ENCODE measurements at places on chromosomes 13 and 19. TPM values are rescaled to one million over a fixed set of nuclear protein-coding genes. Genes with fewer than 3 reads are reported as not detected.

Gene TMEM259
- total RNA-seq = 181 TPM

Gene GPC6
- total RNA-seq = not detected

Gene SELENOV
- total RNA-seq = not detected

Gene CPB2
- not detected for total RNA-seq

Gene TPTE2
- 0.18 TPM for total RNA-seq

Gene PALM3
- not detected for total RNA-seq

Gene FAM83E
- 2.6 TPM for total RNA-seq

Gene ZNF682
- 4.8 TPM for total RNA-seq

Gene ZNF780A
- total RNA-seq = 21.3 TPM

Gene SYCN
- not detected for total RNA-seq

Gene CEACAM18
- not detected for total RNA-seq

Gene GRIN2D
- 0.18 TPM for total RNA-seq

Gene TMEM238
- 19.2 TPM for total RNA-seq

Gene FCHO1
- 76.7 TPM for total RNA-seq

Gene KLK4
- total RNA-seq = not detected

Gene MAP4K1
- total RNA-seq = 383 TPM

Gene TTYH1
- 0.68 TPM for total RNA-seq

Gene ZNF665
- total RNA-seq = 2.0 TPM

Gene PINLYP
- 4.4 TPM for total RNA-seq

Gene ZNF536
- not detected for total RNA-seq

Gene LTBP4
- total RNA-seq = 121 TPM

Gene ARL11
- total RNA-seq = 0.81 TPM

Gene PTH2
- total RNA-seq = not detected

Gene PIBF1
- total RNA-seq = 19.1 TPM

Gene RNF225
- not detected for total RNA-seq

Gene EHD2
- not detected for total RNA-seq

Gene PPP6R1
- total RNA-seq = 213 TPM

Gene NLRP9
- total RNA-seq = not detected

Gene TMEM161A
- 18.9 TPM for total RNA-seq

Gene S1PR2
- 9.5 TPM for total RNA-seq

Gene ENOX1
- total RNA-seq = 0.38 TPM

Gene SHISA7
- total RNA-seq = not detected
